ENCODE measurements at places on chromosomes 5 and 9. TPM values are rescaled to one million over a fixed set of nuclear protein-coding genes. Genes with fewer than 3 reads are reported as not detected.

The FBP2 gene
- not detected for total RNA-seq

The PITX1 gene
- total RNA-seq = not detected

The EQTN gene
- not detected for total RNA-seq

The C5orf58 gene
- not detected for total RNA-seq

The CD180 gene
- not detected for total RNA-seq

The MSH3 gene
- total RNA-seq = 20.1 TPM

The IFNA13 gene
- total RNA-seq = not detected

The EGFLAM gene
- total RNA-seq = not detected

The MYOZ3 gene
- total RNA-seq = not detected

The DPYSL3 gene
- 0.23 TPM for total RNA-seq

The NR2F1-AS1 gene
- total RNA-seq = not detected

The CDX1 gene
- not detected for total RNA-seq

The PLAC8L1 gene
- total RNA-seq = not detected
